ENCODE measurements at places on chromosomes 2 and 18. TPM values are rescaled to one million over a fixed set of nuclear protein-coding genes. Genes with fewer than 3 reads are reported as not detected.
A peak's percentile ranks its signal among the peaks of the same experiment; 100 is the strongest.

Gene RFTN2
- 4.5 TPM for polyA plus RNA-seq

DNA sequence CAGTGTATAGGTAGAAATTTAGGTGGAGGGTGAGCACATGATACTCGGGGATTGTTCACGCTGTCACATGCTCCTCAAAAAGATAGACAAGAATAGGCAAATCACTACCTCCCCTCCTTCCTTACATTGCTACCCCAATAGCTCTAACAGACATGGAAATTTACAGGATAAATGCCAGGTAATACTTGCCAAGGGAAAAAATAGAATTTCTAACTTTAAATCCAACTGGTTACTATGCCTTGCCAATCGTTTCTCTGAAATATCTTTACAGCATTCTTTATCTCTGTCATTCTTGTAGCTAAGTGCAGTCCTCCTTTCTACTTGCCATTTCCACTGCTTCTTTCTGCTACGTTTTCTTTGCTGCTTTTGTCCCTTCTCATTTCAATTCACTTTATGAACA is 339.8 kb upstream of the ZEB2 start:
- no peak overlapping the region for H3K27ac ChIP-seq
- no peaks in the 10 kb centered on the region for H3K27me3 ChIP-seq
- H3K4me1 ChIP-seq: no peaks in the 10 kb centered on the region
- no peaks in the 10 kb centered on the region for H3K36me3 ChIP-seq

Gene IHH
- polyA plus RNA-seq: 68.4 TPM

- H3K36me3 ChIP-seq: no peaks in the 10 kb centered on the region
- H3K4me1 ChIP-seq: no peaks in the 10 kb centered on the region
- no peaks in the 10 kb centered on the region for H3K27me3 ChIP-seq
- DNase-seq: no peak
- no peak overlapping the region for H3K27ac ChIP-seq
- no peak overlapping the region for H3K4me3 ChIP-seq
Measured at GRCh38 chr2:69685321-69686048, 41.9 kb upstream of the AAK1 start.

- peak within 1 kb of the TSS; percentile 65 for H3K4me3 ChIP-seq
- H3K27ac ChIP-seq: peak within 1 kb of the TSS; percentile 69
- H3K27me3 ChIP-seq: no peaks in the 10 kb centered on the region
- H3K4me1 ChIP-seq: peaks cover 29% of the 10 kb centered on the region
Measured at GRCh38 chr18:70288851-70289328, at the start of gene SOCS6. TSS of gene SOCS6 (plus strand) at chr18:70289045. CDS start at chr18:70324669, 35,624 bp downstream.

Gene MRPL44
- 28.3 TPM for polyA plus RNA-seq

Gene ASXL3
- 2.7 TPM for polyA plus RNA-seq

Gene HOXD4
- 4.9 TPM for polyA plus RNA-seq

Gene HMSD
- polyA plus RNA-seq: 2.5 TPM

DNA sequence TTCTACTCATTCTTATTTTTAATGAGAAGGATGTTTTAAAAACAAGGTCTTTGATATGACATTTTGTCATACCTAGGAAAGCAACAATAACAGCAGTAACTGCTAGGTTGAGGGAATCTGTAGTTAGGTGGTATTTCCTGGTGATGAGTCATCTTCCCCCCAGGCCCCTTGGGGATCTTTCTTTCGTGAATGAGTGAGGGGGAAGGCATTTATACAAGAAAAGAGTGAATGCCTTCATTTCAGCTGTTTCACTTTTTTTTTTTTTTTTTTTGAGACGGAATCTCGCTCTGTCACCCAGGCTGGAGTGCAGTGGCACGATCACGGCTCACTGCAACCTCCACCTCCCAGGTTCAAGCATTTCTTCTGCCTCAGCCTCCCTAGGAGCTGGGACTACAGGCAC is 108.6 kb downstream of the MAP4K4 start:
- H3K27ac ChIP-seq: peak overlapping the region; percentile 58
- no peak for DNase-seq
- H3K36me3 ChIP-seq: no peaks in the 10 kb centered on the region
- no peaks in the 10 kb centered on the region for H3K27me3 ChIP-seq

Gene DARS1
- polyA plus RNA-seq: 73.7 TPM

DNA sequence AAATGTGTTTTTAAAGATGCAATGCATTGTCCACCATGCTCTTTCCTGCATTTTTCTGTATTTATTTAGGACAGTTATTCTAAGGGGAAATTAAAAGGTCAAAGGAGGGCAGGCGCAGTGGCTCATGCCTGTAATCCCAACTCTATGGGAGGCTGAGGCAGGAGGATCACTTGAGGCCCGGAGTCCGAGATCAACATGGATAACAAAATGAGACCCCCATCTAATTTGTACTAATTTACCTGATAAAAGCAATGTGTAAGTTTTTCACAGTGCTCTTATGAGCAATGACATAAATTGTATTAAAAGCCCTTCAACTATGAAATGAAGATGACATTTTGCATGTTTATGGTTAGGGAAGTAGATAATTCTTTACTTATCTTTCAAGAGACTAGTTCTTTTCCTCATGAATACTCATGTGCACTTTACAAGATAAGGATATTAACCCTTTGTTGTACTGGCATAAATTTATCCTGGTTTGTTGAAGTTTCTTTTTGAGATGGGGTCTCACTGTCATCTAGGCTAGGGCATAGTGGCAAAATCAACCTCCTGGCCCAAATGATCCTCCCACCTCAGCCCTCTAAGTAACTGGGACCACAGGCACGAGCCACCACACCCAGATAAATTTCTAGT is 9.7 kb downstream of the HSBP1L1 start:
- H3K27ac ChIP-seq: no peak overlapping the region
- DNase-seq: no peak
- H3K4me1 ChIP-seq: no peaks in the 10 kb centered on the region
- H3K27me3 ChIP-seq: no peaks in the 10 kb centered on the region
- no peak overlapping the region for H3K4me3 ChIP-seq

- no peaks in the 10 kb centered on the region for H3K27me3 ChIP-seq
- H3K27ac ChIP-seq: no peak overlapping the region
- no peaks in the 10 kb centered on the region for H3K36me3 ChIP-seq
- no peaks in the 10 kb centered on the region for H3K4me1 ChIP-seq
Measured at GRCh38 chr2:166917415-166917814, 29.1 kb downstream of the XIRP2 start.

DNA sequence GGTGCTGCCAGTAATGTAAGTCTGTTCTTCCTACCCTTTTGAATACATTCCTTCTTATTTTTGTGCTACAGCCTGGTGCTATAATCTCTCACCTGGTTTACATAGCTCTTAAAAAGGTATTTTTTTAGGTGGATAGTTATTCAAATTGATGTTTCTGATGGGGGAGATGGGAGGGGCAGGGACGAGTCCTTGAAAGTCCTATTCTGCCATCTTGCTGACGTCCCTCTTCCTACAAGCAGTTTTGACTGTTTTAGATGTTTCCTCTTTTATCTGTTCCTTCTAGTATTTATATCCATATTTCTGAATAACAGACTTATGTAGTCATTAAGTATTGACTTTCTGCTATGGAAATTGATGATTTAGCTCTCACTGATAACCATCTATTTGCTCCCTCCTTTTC is 256.4 kb downstream of the KIAA1328 start:
- no peaks in the 10 kb centered on the region for H3K27me3 ChIP-seq
- no peak overlapping the region for H3K27ac ChIP-seq
- no peak for DNase-seq
- H3K36me3 ChIP-seq: no peaks in the 10 kb centered on the region
- H3K4me3 ChIP-seq: no peak overlapping the region

- no peaks in the 10 kb centered on the region for H3K4me1 ChIP-seq
- DNase-seq: no peak
- H3K36me3 ChIP-seq: peaks cover 3% of the 10 kb centered on the region
- no peak overlapping the region for H3K4me3 ChIP-seq
Measured at GRCh38 chr2:24111407-24111901, 11.7 kb downstream of the PFN4 start.

Gene IL36A
- polyA plus RNA-seq: not detected

DNA sequence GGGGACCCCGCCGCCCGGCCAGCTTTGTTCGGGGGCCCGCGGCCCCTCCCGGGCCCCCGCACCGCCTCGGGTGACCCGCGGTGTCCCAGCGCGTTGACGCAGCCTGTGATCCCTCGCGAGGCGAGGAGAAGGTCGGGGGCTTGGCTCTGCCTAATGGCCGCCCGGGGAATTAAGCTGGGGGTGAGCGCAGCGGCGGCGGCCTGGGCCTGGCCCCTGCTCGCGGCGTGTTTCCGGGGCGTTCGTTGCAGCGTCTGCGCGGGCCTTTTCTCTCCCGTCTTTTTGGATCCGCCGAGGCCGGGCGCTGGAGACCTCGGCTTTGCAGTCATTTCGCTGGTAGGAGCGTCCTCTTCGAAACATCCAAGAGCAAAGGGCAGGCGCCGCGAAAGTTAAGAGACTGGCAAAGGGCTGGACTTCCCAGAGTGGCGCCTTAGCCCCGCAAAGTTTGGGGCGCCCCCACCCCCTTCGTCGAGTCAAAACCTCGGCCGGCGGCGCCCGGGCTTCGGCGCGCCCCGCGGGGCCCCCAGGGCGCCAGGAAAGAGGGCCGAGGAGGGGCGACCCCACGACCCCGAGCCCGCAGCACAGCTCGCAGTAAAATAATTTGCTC is 1.3 kb downstream of the SALL3 start:
- H3K36me3 ChIP-seq: no peaks in the 10 kb centered on the region
- H3K27me3 ChIP-seq: peaks cover 79% of the 10 kb centered on the region
- DNase-seq: no peak
- no peaks in the 10 kb centered on the region for H3K4me1 ChIP-seq
- no peak overlapping the region for H3K4me3 ChIP-seq
- no peak overlapping the region for H3K27ac ChIP-seq

GRCh38 chr2:225788571-225789094 is 389.1 kb downstream of the NYAP2 start:
- H3K4me1 ChIP-seq: no peaks in the 10 kb centered on the region
- no peak overlapping the region for H3K4me3 ChIP-seq
- DNase-seq: no peak
- H3K27ac ChIP-seq: no peak overlapping the region

Gene ANTXR1
- 29.6 TPM for polyA plus RNA-seq

Gene CHRNG
- 0.21 TPM for polyA plus RNA-seq

GRCh38 chr18:926946-927345 is 22.3 kb downstream of the ADCYAP1 start:
- DNase-seq: no peak
- no peak overlapping the region for H3K27ac ChIP-seq
- H3K4me3 ChIP-seq: no peak overlapping the region

Gene CFAP221
- polyA plus RNA-seq: 28.5 TPM

- no peak overlapping the region for H3K4me3 ChIP-seq
- H3K27ac ChIP-seq: no peak overlapping the region
- no peak for DNase-seq
- no peaks in the 10 kb centered on the region for H3K36me3 ChIP-seq
- no peaks in the 10 kb centered on the region for H3K4me1 ChIP-seq
Measured at GRCh38 chr2:38634684-38635083, 31.2 kb upstream of the GALM start.

- H3K36me3 ChIP-seq: peaks cover 2% of the 10 kb centered on the region
- no peaks in the 10 kb centered on the region for H3K27me3 ChIP-seq
- no peak overlapping the region for H3K4me3 ChIP-seq
- no peak overlapping the region for H3K27ac ChIP-seq
- peaks cover 17% of the 10 kb centered on the region for H3K4me1 ChIP-seq
Measured at GRCh38 chr18:49076654-49077166, 125.9 kb upstream of the SMAD7 start.

Gene KATNAL2
- polyA plus RNA-seq: 2.3 TPM

Gene SERPINE2
- 72.4 TPM for polyA plus RNA-seq

GRCh38 chr2:127027715-127028114 is 79.2 kb downstream of the BIN1 start:
- DNase-seq: no peak
- H3K36me3 ChIP-seq: no peaks in the 10 kb centered on the region
- no peak overlapping the region for H3K27ac ChIP-seq
- H3K4me1 ChIP-seq: peaks cover 3% of the 10 kb centered on the region

DNA sequence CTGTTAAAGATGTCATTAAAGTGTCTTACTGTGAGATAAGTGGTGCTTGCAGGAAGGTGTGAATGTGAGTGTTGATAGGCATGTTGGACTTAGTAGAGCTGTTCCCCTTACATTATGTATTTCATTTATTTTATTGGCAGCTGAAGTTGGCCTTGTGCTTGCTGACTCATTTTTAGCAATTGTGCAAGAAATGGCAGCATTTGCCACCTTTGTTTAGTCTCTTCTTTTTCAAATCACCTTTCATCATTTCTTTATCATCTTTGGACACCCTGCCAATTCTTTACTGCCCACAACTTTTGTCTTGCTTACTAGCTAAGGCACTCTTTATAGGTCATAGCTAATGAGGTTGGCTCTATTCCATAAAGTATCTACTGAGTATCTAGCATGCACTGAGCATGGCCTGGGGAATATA is 130.3 kb upstream of the LYPD6 start:
- no peaks in the 10 kb centered on the region for H3K27me3 ChIP-seq
- no peaks in the 10 kb centered on the region for H3K36me3 ChIP-seq
- H3K4me1 ChIP-seq: no peaks in the 10 kb centered on the region
- H3K4me3 ChIP-seq: no peak overlapping the region
- no peak for DNase-seq
- H3K27ac ChIP-seq: no peak overlapping the region

- H3K4me3 ChIP-seq: peak overlapping the region; percentile 72
- H3K4me1 ChIP-seq: peaks cover 11% of the 10 kb centered on the region
- no peaks in the 10 kb centered on the region for H3K36me3 ChIP-seq
- H3K27me3 ChIP-seq: no peaks in the 10 kb centered on the region
- peak overlapping the region; percentile 44 for H3K27ac ChIP-seq
Measured at GRCh38 chr2:37323781-37324535, 675 bp downstream of the PRKD3 start.

Gene FBLN7
- 1.7 TPM for polyA plus RNA-seq

DNA sequence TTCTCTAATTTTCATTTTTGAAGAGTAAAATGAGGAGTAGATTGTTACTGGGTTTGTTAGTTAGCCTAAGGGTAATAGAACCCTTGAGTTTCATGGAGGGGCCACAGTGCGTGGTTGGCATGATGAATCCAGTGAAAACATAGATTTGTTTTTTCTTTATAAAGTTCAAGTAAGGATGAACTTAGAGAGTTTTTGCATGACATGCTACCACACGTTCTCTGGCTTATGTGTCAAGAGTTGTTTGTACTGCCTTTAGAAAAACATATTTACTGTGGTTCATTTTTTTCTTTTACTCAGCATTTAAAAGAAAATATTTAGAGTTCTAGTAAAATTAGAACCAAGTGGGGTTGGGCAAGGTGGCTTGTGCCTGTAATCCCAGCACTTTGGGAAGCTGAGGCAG is 21.8 kb downstream of the RBM44 start:
- no peaks in the 10 kb centered on the region for H3K36me3 ChIP-seq
- H3K4me1 ChIP-seq: no peaks in the 10 kb centered on the region
- no peak for DNase-seq

- no peaks in the 10 kb centered on the region for H3K4me1 ChIP-seq
- H3K4me3 ChIP-seq: no peak overlapping the region
- H3K36me3 ChIP-seq: no peaks in the 10 kb centered on the region
- DNase-seq: no peak
- no peak overlapping the region for H3K27ac ChIP-seq
Measured at GRCh38 chr18:54845787-54846186, 17.5 kb downstream of the RAB27B start.

Gene GRHL1
- 3.0 TPM for polyA plus RNA-seq

Gene DOCK10
- polyA plus RNA-seq: 9.3 TPM

DNA sequence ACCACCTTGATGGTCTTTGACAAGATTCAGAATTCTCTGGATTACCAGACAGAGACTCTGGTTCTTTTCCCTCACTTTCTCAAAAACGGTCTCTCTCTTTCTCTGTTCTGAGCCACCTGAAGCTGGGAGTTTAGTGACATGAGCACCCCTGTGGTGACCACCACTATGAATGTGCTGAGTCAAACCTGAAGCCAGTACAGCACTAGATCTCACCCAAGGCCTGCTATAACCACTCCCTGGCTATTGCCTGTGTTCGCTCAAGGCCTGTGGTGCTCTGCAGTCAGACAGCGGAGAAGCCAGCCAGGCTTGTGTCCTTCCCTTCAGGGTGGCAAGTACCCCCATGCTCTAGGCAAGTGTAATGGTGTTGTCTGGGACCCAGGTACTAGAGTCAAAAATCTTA is 828.9 kb upstream of the NXPH2 start:
- no peaks in the 10 kb centered on the region for H3K27me3 ChIP-seq
- no peak overlapping the region for H3K27ac ChIP-seq
- peak; percentile 1 for DNase-seq
- no peak overlapping the region for H3K4me3 ChIP-seq

Gene GPR39
- 9.5 TPM for polyA plus RNA-seq

Gene CELF4
- polyA plus RNA-seq: 16.2 TPM

Gene SANBR
- polyA plus RNA-seq: 18.7 TPM

All from large intestine (tissue), 12 donors.